Stimulated activated naive CD4-positive, alpha-beta T cell treated with Interleukin-2 at 50 U/mL for 16 hours (primary cell): ENCODE measurements at places on chromosomes 3 and 15.
A peak's percentile ranks its signal among the peaks of the same experiment; 100 is the strongest.

- DNase-seq, result no peak
These were observed 47.3 kb downstream of the BDH1 start for GRCh38 chr3:197508461-197508860.

- no peak for DNase-seq
These were observed 110.5 kb downstream of the EPHB1 start for GRCh38 chr3:134905647-134905935.

DNA sequence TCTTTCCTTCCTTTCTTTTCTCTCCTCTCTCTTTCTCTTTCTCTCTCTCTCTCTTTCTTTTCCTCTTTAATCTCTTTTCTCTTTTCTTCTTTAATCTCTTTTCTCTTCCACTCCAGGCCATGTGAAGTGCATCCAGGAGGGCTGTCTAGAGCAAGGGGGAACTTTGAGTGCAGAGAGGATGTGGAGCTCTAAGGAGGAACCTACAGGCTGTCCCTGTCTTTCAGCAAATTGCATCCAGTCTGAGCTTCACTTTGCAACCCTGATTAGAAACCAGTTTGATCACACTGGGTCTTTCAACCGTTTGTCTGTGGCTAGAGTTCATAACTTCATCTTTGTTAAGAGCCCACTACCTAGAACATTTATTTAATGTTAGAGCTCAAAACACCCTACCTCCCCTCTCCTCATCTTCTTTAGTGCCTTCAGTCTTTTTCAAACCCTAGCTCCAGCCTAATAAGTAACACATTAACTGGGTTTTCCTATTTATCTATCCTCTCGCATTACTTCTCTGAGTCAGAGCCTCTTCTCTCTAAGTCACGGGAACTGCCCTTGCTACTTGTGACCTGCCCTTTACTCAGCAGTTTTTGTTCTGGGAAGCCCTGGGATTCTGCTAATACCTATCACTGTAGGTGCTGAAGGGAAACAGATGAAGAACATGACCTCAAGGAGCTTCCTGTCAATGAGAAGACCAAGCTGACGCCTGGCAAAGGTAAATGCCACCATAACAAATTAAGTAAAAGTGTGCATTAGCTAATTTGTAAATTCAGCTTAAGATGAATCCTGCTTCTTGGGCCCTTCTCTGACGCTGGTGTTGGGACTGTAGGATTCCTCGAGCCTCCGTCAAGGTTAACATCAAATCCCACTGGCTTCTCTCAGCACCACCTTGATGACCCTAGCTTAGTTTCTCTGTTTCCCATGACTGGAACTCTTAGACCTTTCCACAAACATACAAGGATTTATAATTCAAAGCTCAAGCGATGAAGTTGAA is at the start of gene GCNT3:
GCNT3 (plus strand) TSS at position 508 of the 985 bp plus-strand sequence. CDS start 6,456 bp downstream, outside the sequence.
- no peak for DNase-seq

- no peak for DNase-seq
These were observed 371.9 kb upstream of the RARB start for GRCh38 chr3:25056036-25056755.

GRCh38 chr15:84804005-84804900 is 12.9 kb upstream of the ALPK3 start:
- DNase-seq, result no peak

DNA sequence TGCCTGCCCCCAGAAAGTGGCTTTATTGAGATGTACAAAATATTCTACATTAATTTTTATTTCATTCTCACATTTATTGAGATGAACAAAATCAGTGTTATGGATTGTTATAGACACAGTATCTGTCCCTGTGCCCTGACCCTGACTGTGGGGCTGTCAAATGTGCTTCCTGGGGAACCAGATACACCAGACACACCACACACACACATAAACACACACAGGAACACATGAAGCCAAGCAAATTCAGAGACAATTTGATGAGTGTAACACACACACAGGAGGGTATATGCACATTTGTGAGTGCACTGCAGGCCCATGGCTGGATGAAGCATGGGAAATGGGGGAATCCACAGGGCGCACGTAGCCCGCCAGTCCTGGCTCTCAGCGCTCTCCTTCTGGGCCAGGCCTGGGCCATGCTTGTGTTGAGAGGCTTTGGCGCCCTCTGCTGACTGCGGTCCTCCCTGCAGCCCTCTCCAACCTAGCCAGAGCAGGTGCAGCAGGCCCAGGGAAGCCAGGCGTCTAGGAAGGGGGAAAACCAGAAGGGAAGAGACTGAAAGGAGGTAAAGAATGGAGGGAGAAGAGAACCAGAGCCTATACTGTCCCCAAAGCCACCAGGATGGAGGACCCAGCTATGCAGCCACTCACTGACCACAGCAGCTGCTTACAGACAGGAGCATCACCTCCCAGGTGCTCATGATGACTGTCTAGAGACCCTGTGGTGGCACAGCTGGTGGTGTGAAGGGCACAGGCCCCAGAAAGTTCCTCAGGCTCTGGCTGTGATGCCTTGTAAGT is 18.0 kb upstream of the LOXL1 start:
- DNase-seq, result peak; percentile 67

- no peak for DNase-seq
These were observed 154.3 kb downstream of the PLCL2 start for GRCh38 chr3:17038900-17039553.

DNA sequence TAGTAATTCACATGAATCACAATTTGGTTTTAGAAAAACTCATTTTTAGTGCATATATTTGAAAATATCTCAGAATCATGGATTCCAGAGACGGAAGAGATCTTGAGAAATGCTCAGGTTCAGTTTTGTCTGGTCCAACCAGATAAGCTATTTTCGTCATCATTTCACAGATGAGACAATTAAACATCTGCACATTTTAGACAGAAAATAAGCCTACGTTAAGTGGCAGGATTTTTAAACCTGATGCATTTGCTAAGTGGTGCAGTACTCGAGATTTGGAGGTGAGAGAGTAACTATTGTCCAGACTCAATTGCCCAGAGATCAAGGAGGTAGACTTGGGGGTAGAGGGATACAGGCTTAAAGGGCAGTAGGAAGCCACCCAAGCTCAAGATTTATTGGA is 90.5 kb downstream of the CCNL1 start:
- DNase-seq, result no peak

- DNase-seq, result no peak
These were observed 88.4 kb upstream of the TBC1D5 start for GRCh38 chr3:17830788-17831187.

GRCh38 chr15:60569596-60569995 is 90.7 kb upstream of the ICE2 start:
- no peak for DNase-seq

- DNase-seq, result no peak
These were observed 32.4 kb upstream of the FNDC3B start for GRCh38 chr3:172007065-172007370.

- no peak for DNase-seq
These were observed 282.5 kb downstream of the TBL1XR1 start for GRCh38 chr3:176914764-176915163.

- no peak for DNase-seq
These were observed 5.1 kb upstream of the SCG5 start for GRCh38 chr15:32636410-32636809.

GRCh38 chr3:21645121-21645897 is 105.7 kb downstream of the ZNF385D start:
- no peak for DNase-seq

- peak; percentile 35 for DNase-seq
These were observed 185.2 kb downstream of the FOXP1 start for GRCh38 chr3:71398157-71398836.

DNA sequence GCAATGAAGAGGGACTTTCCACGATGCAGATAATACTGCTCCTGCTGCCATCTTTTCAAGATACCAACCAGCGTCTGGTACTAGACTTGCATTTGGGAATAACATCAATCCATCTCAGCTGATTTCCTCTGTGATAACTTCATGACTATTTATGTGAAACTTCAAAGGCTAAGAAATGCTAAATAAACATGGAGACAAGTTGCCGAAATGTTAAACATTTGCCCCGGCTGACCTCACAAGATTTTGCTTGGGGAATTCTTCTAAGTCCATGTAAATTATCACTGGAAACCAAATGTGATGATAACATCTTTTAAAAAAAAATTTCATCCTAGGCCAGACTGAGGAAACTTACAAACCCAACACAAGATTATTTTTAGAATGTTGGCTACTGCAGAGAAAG is 185.8 kb upstream of the PRICKLE2 start:
- no peak for DNase-seq

DNA sequence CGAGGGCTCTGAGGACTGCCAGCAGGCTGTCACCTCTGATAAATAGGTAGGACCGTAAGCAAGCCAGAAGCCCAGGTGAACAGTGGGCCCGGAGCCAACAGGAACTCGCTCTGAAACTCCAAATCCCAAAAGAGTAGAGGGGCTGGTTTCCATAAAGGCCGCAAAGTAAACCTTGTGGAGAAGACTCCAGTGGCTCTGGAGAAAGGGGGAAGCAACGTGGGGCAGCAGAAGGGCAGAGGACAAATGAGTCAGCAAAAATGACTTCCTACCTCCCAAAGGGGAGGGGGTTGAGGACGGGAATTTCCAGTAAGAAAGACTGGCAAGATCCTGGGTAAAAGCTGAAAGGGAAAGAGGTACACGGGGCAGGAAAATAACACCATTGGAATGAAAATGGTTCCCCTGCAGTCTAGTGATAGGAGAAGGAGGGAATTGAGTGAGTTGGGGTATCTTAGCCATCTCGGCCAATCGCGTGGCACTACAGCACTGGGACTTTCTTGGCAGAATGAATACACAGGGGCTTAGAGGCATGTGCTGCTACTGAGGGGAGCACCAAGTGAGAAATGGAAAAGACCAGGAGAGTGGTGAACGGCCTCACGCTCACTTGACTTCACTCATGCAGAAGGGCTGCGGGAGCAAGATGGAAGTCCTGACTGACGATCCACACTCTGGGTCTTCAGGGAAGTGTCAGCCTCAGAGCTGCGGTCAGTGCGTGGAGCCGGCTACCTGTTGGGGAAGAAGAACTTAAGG is 33.2 kb downstream of the BMF start:
- no peak for DNase-seq

GRCh38 chr15:86236356-86237110 is 156.9 kb downstream of the AGBL1 start:
- no peak for DNase-seq

GRCh38 chr3:157026091-157026490 is 133.9 kb downstream of the CCNL1 start:
- DNase-seq, result no peak

DNA sequence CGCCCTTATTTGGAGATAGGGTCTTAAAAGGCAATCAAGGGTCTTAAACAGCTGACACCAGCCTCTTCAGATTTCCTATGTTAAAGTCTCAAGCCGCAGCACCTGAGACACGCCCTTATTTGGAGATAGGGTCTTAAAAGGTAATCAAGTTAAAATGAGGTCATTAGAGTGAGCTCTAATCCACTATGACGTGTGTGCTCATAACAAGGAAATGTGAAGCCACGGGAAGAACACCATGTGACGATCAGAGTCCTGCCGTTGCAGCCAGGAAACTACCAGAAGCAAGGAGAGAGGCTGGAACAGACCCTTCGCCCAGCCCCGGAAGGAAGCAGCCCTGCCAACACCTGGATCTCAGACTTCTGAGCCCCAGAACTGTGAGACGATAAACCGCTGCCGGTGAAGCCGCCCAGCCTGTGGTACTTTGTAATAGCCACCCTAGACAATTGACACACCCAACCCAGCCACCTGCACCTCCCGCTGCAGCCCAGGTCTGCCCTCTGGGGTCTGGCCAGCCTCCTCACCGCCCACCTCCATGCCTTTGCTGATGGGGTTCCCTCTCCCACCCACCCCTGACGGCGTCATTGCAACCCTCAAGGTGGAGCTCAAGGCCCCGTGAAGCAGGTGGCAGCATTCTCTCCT is 137.9 kb downstream of the MEGF11 start:
- DNase-seq, result peak; percentile 3

- no peak for DNase-seq
These were observed 28.2 kb downstream of the CPOX start for GRCh38 chr3:98565237-98565643.

DNA sequence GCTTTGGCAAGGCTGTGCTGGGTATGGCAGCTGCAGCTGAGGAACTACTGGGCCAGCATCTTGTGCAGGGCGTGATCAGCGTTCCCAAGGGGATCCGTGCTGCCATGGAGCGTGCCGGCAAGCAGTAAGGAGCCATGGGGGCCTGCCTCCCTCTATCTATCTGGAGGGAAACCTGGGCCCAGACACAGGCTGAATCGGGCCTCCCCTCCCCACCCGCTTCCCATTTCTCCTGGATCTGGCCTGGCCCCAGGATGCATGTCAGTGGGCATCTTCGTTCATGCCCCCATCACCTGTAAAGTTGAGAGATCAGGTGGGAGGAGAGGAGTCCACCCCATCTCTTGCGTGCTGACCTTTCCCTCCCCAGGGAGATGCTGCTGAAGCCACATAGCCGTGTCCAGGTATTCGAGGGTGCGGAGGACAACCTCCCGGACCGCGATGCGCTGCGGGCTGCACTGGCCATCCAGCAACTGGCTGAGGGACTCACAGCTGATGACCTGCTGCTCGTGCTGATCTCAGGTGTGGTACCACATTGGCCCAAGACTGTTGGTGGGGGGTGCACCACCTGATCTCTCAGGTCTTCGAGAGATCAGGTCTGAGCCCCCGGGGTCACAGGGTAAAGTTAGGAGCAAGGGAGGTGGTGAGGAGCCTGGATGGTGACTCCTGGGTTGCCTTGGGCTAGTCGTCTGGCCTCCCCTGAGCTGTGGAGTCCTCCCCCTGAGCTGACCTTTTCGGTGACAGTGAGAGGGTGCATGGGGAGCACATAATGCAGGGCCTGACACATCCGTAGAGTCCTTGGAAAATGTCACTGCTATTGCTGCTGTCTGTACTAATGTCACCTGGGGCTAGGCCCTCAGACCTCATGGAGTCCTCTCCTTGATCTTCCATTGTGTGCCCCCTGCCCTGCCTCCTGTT is 3.2 kb downstream of the GLYCTK start:
- no peak for DNase-seq

- no peak for DNase-seq
These were observed 68.7 kb upstream of the ACP3 start for GRCh38 chr3:132248490-132248889.

GRCh38 chr3:197908957-197909701 is 40.9 kb upstream of the RPL35A start:
- DNase-seq, result no peak

- DNase-seq, result no peak
These were observed 86.1 kb upstream of the PROK2 start for GRCh38 chr3:71870966-71871512.

DNA sequence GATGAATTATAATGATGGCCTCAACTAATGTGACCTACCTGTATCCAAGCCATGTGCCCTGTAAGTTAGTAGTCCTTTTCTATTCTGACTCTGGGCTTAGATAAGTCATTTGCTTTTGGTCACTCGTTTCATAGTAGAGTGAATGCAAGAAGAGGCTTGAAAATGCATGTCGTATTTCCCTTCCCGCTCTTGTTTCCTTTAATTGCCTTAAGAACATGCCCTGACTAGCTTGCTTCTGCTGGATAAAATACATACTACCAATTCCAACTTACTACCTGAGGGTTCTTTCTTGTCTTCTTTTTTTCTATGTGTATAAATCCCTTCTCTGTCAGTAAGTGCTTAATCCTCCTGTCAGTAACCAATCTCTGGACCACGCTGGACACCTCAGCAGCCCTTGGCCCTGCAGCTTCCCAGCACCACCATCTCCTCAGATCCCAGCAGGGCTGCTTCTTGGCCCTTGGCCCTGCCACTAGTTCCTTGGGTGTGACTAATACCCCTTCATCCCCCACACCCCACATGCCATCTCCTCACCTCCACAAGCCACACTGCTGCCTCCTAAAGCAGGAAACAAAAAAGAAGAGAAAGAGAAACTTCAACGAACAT is 771.7 kb downstream of the IGSF11 start:
- no peak for DNase-seq

GRCh38 chr15:27903405-27903804 is 195.7 kb downstream of the OCA2 start:
- no peak for DNase-seq
